Stimulated activated CD4-positive, alpha-beta T cell treated with anti-CD3 and anti-CD28 coated beads, Interleukin-4, amount 100 ng/mL, for 1 hour (primary cell): ENCODE measurements at places on chromosomes 7 and 10.
A peak's percentile ranks its signal among the peaks of the same experiment; 100 is the strongest.

DNA sequence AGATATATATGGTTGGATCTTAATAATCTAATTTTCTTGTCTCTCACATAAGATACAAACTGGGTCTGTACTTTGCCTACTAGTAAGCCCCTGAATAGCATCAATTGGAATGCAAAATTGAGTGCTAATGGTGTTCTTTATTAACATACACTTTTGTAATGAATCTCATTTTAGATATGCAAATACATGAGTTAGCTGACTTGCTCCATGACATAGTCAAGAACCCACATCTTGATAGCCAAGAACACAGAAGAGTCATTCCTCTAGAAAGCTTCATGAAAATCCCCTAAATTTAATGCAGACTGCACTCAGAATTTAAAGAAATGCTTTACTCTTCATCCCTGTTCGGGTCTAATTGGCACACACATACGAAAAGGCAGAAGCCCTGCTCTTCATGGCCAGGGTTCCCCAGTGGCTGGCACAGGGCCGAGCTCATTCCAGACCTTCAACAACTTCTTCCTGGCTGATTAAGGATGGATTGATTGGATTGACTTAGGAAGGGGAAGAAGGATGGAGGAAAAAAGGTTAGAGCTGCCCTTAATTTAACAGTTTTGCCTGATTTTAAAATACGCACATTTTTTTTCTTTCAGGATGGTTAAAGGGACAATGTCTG is 431.1 kb upstream of the KLF6 start:
- no peak for DNase-seq

GRCh38 chr10:5833814-5834213 is 20.6 kb upstream of the GDI2 start:
- DNase-seq, result no peak

- no peak for DNase-seq
These were observed 97.4 kb downstream of the ELFN1 start for GRCh38 chr7:1767524-1767923.

- peak; percentile 1 for DNase-seq
These were observed 25.2 kb downstream of the ADAP1 start for GRCh38 chr7:929311-929711.

DNA sequence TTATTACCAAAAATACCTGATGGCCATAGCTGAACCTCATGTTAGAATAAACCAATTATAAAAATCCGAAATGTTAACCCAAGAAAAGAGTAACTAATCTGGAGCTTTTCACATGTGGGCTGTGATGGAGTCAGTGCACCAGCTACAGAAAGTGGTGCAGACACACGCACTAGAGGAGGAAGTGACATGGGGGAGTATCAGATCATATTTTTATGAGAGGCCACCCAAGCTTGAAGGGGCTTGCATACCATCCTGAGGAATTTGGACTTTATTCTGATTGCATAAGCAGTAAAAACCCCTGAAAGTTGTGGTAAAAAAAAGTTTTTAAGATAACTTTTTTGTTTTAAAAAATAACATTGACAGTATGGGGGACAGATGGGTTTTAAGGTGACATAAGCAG is 1148.5 kb upstream of the CELF2 start:
- DNase-seq, result no peak

DNA sequence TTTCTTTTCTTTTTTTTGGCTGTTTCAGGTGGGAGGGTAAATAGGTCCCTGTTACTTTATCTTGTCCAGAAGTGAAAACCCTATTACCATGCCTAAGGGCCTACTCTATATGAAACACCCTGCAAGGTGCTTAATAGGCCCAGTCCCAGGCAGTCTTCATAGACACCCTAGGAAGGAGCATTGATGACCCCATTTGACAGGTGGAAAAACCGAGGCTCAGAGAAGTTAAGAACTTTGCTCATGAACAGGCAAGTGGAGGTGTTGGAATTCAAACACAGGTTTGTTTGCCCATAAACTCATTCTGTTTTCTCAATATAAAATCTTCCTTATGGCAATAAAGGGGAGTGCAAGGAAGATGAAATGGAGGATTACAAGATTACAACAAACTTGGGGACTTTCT is 115.8 kb downstream of the ARHGAP22 start:
- DNase-seq, result no peak

- no peak for DNase-seq
These were observed 40.3 kb upstream of the GNAT3 start for GRCh38 chr7:80552031-80552694.

DNA sequence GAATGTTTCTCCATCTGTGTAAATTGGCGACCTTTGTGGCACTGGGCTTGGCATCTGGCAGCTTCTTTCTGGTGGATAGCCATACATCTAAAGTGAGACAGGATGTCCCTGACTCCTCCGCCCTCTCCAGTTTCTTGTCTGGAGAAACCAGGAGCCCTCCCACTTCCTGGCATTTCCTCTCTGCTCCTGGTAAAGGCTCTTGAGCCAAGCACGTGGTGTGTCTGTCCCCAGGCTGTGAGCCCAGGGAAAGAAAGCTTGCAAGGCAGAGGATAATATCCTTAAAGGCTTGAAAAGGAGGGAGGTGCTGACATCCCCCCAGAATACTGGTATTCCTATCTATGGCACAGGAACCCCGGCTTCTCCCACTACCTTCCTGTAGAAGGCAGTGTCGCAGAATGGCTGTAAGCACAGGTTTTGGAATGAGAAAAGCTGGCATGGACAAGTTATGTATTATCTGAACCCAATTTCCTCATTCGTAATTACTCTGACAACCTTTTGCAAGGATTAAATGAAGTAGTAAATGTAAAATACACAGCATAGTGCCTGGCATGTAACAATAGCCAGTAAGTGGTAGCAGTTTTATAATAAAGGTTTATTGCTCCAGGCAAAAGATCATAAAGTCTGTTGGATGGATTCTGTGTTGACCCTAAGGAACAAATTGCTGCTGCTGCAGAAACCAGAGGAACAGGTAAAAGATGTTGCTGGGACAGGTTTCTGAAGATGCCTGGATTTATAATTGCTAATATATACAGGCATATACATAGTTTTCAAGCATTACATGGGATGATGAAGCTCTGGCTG is 11.8 kb upstream of the ACSL5 start:
- no peak for DNase-seq

DNA sequence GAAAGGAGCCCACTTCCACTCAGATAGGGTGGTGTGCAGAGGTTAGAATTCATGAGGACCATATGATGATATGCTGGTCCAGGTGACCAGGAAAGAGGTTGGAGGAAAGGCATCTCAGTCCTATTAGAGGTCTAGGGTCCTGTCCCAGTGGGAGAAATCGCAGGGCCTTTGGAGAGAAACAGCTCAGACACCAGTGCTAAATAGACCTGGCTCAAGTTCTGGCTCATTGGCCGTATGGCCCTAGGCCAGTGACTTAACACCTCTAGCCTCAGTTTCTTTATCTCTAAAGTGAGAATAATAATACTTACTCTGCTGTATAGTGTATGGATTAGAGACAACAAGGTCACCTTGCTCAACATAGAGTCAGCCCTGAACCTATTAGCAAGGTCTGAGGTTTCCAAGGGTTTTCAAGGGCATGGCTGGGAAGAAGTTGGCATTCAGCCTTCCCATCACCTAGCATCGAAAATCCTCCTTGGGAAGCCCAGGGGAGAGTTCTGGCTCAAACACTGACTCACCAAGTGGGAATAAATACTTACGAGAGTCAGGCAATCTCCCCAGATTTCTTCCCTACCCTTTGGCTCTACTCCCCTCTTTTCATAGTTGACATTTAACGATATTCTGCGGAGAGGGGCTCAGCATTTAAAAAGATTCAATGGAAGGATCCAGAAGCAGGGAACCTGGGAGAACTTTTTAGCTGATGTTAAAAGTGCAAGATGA is 473.1 kb upstream of the PODXL start:
- no peak for DNase-seq

DNA sequence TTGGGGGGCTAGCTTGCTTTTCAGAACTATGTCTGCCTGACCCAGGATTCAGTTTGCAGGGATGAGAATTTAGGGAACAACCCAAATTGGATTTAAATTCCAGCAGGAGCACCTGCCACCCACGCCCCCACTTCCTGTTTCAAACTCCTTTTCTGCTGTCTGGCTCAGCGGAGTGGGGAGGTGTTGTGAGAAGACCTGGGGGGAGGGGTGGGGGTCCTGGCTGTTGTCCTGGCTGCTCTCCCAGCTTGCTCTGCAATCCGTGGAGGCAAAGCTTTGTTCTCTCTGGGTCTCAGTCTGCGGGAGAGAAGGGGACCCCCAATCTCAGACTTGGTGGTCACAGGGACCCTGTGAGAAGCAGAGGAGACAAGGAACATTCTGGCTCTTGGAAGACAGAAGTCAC is 799 bp downstream of the KCNK18 start:
- DNase-seq, result no peak

DNA sequence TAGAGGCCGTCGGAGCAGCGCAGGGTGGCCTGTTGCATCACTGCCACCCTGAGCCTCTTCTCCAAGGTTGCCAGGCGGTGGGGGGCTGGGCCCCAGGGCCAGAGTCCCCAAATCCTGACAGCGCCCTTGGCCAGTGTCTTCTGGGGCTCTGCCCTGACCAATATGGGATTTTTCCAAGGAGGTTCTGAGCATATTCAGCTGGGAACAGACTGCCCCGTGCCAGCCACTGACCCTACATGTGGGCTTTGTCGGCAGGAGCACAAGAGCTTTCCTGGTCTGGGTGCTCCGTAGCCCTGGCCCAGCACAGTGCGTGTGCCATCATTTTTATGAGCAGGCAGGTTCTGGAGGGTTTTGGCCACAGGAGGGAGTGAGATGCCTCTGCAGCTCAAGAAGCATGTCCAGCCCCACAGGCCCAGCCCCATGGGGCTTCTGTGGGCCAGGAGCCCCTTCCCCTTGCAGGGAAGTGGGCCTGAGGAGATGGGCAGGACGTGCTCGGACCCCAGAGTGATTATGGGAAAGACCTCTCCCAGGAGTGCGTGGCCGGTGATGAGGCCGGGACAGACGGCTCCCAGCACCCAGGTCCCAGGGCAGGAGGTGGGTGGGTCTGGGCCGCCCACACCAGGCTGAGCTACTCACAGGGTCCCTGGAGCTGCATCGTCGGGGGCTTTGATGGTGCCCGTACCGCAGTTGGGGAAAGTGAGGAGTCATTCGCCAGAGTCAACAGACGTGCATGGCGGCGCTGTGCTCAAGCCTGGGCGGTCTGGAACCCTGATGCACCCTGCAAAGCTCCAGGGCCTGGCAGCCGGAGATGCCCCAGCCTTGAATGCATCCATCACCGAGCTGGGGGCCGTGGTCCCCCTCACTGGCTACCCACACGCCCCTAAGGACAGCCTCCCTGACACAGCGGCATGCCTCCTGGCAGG is 66.6 kb downstream of the PWWP2B start:
- DNase-seq, result no peak

- DNase-seq, result no peak
These were observed 75.4 kb downstream of the PLXNA4 start for GRCh38 chr7:132500727-132501440.

DNA sequence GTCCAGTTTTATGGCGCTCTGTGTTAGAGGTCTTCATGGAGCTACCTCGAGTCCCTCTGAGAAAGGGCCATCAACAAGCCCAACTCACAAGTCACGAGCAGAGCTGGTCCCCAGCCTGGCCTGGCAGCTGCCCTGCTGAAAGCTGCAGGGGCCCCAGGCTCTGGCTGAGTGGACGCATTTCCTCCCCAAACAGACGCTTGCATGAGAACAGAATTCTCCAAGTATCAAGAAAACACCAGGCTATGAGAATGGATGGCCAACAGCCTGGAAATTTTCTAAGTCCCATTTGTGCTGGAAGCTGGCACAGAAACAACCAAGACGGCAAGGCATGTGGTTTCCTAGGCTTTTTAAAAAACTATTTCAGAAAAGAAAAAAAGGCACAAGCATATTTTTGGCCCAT is 114.8 kb downstream of the FAM53B start:
- DNase-seq, result no peak

GRCh38 chr10:58546722-58547445 is 34.2 kb downstream of the BICC1 start:
- DNase-seq, result no peak

- no peak for DNase-seq
These were observed 472.4 kb downstream of the ANKRD7 start for GRCh38 chr7:118696879-118697278.

DNA sequence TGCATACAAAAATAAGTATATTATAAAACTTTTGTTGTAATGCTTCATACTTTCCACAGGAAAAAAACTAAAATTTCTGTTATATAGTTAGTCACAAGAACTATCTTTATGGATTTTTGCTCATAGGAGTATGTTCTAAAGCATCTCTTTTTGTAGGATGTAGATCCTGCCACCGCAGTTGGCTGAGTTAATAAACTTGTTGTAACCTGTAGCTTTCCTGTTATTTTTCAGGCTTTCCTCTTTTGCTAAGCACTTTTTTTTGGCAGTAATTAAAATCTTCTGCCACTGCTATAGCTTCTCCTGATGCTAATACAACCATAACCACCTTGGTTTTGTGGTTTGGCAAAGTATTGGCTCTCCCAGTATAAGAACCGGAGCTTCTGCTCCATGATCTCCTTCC is 60.3 kb downstream of the WNT2 start:
- no peak for DNase-seq

- DNase-seq, result no peak
These were observed 477.4 kb upstream of the FZD8 start for GRCh38 chr10:36119455-36119854.

DNA sequence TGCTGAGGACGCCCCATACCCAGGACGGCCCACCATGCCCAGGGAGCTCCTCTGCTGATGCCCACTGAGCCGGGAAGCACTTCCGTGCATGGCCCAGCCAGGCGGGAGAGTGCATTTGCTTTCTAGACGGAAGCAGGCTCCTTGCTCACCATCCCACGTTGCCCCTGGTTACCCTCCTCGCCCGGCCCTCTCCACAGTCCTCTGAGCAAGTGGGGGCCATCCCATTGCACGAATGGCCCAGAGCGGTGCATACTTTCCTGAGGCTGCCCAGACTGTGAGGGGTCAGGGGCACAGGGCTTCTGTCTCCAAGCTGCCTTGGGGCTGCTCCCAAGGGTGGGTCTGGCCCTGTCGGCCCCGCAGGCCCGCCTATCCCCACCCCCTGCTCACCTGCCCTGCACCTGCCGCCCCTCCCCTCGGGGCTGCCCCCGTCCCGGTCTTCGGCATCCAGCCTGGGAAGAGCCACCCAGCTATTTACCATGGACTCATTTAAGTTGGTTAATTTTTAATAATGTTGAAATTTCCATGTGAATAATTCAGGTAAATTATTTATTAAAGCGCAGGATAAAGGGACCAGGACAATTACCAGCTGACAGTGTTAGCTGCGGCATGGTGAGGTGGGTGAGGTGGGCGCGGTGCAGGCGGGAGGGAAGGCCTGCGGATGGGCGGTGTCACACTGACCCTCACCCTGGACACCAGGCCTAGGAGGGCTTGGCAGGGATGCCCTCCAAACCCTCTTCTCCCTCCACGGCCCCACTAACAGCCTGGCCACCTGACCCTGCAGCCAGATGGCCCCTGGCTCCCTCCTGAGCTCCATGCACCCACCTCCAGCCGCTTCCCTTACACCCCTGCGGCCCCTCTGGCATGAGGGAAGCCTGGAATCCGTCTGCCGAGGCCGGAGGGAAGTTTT is 104.4 kb downstream of the MICALL2 start:
- no peak for DNase-seq
